ENCODE measurements at places on chromosomes 11 and 22.
A peak's percentile ranks its signal among the peaks of the same experiment; 100 is the strongest.

DNA sequence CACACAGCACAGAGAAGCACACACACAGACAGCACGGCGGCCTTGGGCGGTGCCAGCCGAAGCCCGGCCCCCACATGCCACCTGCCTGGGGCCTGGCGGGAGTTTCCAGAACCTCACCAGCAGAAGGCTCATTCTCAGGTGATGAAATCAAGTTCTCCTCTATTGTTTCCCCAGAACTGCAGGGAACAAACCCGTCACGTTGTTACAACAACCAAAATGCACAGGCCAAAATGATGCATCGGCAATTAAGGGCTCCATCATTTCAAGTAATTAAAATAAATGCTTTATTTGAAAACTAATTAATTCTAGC, 30.8 kb downstream of the GNB1L start:
- DNase-seq, result no peak

DNA sequence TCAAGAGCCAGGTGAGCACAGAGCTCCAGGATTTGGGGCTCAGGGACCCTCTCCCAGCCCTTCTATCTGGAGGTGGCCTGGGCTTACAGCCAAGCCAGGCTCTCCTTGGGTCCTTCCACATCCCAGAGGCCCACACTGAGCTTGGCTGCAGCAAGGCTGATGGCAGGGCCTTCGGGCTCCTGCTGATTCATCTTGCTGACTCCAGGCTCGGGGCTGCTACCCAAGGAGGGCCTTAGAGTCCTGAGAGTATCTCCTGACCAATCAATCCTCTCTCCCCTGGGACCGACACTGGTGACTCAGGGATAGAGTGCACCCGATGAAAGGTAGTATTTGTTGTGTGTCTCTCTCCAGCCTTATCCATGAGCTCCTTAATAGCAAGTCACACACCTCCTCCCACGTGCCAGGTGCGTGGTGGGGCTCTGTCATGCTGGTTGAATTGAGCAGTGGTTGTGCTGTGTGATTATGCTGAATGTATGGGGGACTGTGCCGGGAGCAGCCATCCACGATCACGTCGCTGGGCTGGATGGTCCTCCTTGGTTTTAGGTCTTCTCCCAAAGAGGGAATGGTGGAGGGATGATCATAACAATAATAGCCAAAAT, 62.3 kb downstream of the GRIK4 start:
- DNase-seq, result no peak

GRCh38 chr11:1130276-1131032, 27.3 kb upstream of the MUC5AC start:
- no peak for DNase-seq

- DNase-seq, result no peak
Measured at GRCh38 chr22:47781024-47781423, 1018.6 kb downstream of the TBC1D22A start.

DNA sequence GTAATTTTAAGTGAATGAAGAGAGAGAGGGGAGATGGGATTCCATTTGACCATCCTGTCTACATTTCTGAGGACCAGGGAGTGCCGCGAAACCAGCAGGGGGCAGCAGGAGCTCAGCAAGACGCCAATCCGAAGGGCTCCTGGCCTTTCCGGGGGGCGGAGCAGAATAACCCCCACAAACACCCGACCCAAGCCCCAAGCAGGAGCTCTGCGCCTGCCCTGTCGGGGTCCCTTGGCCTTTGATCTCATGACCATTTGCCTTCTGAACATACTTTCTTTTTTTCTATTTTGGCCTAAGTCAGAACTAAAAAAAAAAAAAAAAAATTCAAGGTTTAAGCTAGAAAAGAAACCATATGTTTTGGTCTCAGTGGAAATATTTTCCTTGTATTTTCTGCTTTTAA, 21.9 kb upstream of the SCN2B start:
- DNase-seq, result peak; percentile 30

Data from H54 (cell line).